Activated naive CD8-positive, alpha-beta T cell treated with anti-CD3 and anti-CD28 coated beads, Interleukin-2, amount 50 U/mL, for 24 hours (primary cell): ENCODE measurements at places on chromosomes 5 and 9.
A peak's percentile ranks its signal among the peaks of the same experiment; 100 is the strongest.

- no peak for DNase-seq
Measured at GRCh38 chr5:149303210-149303609, 31.6 kb downstream of the AFAP1L1 start.

DNA sequence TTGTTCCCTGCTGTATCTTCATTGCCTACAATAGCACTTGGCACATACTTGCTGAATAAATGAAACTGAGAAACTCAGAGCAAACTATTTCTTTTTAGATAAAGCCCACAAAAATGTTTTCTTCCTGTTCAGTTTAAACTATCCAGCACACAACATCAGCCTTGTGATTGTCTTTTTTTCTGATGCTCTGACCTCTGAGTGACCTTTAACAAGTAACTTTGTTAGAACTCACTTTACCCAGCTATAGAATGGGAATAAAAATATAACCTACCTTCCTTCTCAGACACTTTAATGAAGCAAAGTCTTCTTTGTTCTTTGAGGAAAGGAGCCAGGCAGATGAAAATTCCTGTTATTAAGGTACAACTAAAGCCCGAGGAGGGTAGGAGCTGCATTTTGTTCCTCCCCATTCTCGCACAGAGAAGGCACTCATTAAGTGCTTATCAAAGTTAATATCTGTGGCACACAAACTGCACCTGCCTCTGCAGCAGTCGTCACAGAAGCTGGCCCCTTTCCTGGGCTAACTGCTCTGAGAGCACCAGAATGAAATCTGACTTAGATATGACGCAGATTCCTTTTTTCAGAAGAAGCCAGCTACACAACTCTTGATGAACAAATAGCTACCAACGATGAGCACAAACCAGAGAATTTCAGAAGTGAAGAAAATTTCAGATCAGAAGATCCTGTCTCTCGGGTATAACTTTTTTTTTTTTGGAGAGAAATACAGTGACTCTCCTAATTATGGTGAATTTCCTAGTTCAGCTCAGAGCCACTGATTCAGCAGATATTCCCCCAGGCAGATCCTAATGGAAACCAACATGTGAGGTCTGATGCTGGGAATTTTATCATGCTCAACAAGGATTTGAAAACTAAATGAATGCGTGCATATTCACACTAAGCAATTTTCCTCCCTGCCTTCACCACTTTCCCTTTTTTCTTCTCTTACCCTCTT, 31.0 kb upstream of the NR3C1 start:
- peak; percentile 38 for DNase-seq

- DNase-seq: no peak
Measured at GRCh38 chr5:69007163-69007562, 86.7 kb upstream of the SLC30A5 start.

GRCh38 chr9:89776795-89777525, 172.1 kb downstream of the GADD45G start:
- no peak for DNase-seq
